Fibroblast of skin of abdomen (primary cell): ENCODE measurements at places on chromosomes 1 and 21.
A peak's percentile ranks its signal among the peaks of the same experiment; 100 is the strongest.

DNA sequence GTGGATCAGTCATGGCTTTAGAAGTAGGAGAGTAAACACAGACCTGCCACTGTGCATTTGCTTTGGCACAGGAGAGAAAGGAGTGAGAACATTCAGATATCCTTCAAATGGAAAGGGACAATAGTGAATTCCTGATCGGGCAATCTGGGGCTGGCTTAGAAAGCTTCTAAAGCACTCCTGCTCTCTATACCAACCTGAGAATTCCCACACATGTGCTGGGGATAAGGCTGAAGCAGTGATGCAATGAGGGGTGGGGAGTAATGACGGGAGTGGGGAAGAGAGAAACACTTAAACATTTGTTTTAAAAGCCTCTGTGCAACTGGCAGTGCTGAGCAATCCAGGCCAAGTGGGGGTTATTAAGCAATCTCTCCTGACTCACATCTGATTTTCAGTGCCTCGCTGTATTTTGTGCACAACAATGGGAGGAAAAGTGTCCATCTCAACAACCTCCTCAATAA, 108.8 kb downstream of the KIAA0319L start:
- peak; percentile 93 for DNase-seq

GRCh38 chr1:197781968-197782721, 6.9 kb upstream of the DENND1B start:
- peak; percentile 59 for DNase-seq

DNA sequence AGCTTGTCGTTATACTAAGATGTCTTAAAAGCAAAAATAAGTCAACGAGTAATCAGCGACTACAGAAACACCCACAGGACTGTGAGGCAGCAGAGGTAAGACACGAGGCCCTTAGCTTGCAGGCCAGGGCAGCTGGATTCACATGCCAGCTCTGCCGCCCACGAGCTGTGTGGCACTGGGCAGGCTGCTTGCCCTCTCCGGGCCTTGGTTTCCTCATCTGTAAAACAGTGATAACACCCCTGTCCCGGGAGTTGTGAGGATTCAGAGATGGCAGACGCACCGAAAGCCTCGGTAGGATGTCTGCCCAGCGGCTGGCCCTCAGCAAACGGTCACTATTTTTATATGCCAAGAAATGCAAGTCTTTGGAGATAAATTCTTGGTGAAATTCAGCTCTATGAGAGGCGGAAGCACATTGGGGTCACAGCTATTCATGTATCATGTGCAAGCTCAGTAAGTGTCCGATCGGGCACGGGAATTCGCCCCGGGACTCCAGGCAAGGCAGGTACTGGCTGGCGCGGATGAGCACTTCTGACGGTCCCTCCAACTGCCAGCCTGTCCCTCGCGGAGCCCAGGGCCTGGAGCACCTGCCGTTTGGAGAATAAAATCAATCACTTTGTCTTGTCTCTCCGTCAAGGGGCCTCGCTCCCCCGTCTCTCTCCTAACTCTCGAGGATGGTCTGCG, 1.1 kb downstream of the C2CD2 start:
- DNase-seq: no peak

DNA sequence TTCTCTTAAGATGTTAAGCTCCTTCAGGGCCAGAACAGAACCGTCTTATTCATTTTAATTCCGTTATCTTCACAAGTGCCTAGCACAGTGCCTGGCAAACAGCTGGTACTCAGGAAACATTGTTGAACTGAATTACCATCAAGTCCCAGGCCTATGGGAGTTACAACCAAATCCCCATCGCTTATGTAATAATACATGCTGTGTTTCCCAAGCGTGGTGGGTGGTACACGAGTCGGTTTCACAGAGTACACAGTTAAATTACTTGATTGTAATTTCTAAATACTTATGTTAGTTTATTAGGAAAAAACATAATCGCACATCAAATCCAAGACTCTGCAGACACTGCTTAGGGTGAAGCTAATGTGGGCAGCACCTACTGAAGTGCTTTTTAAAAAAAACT, 1.0 kb downstream of the ANGEL2 start:
- peak; percentile 7 for DNase-seq

- no peak for DNase-seq
Observed at GRCh38 chr1:911875-912739, 11.6 kb upstream of the SAMD11 start.

DNA sequence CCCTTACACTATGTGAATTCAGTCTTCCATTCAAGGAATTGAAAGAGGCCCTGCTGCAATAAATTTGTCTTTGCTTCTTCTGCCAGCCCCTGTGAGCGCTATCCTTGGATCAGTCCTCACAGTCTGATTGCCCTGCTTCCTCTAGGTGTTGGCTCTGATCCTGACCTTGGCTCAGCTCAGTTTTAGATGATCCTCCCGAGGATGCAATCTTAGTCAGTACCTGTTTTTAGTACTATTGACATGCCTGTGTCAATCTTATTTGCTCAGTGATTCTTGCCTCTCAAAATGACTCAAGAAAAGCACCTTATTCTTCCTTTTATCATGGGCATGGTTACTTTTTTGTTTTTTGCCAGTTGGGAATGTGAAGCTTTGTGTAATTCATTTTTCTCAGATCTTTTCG, 101.4 kb upstream of the KCNK1 start:
- DNase-seq: no peak

GRCh38 chr1:222028116-222028515, 286.2 kb upstream of the DUSP10 start:
- DNase-seq: no peak

DNA sequence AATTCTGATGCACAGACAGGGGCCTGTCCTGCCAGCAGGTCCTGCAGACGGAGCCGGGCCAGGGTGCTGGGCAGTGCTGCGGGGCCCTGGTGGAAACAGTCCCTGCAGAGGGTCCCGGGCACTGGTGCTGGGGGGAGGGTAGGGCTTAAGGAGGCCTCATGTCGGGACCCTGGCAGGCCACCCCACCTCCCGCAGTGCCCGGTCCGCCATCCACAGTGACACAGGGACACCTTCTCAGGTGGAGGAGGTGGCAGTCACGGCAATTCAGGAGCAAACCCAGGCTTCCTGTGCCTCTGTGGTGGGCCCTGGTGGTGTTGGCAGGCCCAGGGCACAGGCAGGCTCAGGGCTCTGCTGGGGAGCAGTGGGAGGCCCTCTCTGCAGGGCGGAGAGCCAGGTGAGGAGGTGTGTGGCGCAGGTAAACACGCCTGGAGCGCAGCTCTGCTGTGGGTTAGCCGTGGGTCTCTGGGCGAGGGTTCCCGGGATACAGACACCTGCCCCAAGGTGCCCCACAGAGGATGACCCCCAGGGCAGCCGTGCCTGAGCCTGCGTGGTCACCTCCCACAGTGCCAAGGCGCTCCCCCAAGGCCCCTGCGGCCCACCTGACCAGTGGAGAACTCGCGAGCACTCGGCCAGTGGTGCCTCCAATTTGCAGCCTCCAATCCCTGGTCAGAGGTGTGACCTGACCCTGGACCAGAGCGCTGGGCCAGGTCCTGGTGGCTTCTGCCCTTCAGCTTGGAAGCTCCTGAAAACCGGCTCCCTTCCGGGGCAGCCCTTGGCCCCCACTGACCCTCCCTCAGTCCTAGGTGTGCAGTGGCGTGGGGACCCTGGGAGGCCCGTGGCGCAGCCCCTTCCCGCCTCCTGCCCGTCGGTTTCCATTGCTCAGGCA, 19.2 kb downstream of the COL18A1 start:
- no peak for DNase-seq

DNA sequence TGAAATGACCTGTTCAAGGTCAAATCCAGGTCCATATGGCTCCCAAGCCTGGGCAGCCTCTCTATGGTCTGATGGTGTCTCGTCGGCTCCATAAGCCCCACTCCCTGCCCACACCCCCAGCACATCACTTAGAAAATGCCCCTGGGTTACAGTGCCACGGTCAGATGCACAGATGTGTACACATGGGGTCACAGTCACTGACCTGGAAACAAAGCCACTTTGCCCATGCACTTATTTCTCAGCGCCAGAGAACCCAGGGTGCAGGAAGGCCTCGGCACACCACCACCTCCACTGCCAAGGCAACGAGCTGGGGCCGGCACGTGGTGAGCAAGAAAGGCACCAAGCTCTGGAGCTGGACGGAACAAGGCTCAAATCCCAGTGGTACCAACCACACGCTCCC, 24.7 kb downstream of the IFFO2 start:
- no peak for DNase-seq

GRCh38 chr1:179082999-179083335, 1.1 kb downstream of the TOR3A start:
- DNase-seq: peak; percentile 31

DNA sequence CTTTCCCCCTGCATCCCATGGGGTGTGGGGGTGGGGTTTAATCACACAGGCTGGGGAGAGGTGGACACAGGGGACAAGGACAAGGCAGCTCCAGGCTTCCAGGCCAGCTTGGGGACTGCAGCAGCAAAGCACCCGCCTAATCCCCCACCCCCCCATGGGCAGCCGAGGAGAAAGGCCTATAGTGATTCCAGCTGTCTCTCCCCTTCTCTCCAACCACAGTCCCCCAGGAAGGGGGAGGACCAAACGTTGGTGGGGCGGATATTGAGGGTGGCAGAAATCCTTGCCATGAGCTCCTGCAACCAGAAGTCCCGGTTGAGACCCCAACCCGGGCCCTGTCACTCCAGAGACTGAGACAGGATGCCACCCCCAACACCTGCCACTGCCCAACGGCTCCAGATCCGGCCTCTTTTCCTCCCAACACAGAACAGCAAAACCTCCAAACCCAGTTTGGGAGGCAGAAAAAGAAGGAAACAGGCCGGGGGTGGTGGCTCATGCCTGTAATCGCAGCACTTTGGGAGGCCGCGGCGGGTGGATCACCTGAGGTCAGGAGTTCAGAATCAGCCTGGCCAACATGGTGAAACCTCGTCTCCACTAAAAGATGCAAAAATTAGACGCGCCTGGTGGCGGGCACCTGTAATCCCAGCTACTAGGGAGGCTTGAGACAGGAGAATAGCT, 1.7 kb downstream of the EPHA2 start:
- no peak for DNase-seq

GRCh38 chr21:25329227-25329825, 278.0 kb downstream of the MRPL39 start:
- DNase-seq: peak; percentile 97

DNA sequence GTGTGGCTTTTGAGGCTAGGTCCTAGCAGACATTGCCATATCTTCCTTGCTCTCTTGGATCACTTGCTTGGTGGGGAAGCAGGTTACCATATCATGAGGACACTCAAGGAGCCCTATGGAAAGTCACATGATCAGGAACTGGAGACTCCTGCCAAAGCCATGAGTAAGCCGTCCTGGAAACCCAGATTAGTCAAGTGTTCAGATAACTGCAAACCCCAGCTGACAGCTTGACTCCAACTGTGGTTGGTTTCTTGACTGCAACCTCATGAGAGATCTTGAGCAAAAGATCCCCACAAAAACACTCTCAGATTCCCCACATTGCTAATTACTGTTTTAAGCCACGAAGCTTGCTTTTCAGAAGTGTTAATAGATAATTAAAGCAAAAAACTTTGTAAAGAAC, 58.6 kb downstream of the CACNA1E start:
- DNase-seq: peak; percentile 3

- peak; percentile 39 for DNase-seq
Observed at GRCh38 chr1:205077934-205078311, 6.3 kb downstream of the TMEM81 start.

GRCh38 chr1:95043141-95043980, 29.4 kb downstream of the ALG14 start:
- DNase-seq: peak; percentile 86

- DNase-seq: no peak
Observed at GRCh38 chr1:158055854-158056253, 62.4 kb downstream of the KIRREL1 start.

DNA sequence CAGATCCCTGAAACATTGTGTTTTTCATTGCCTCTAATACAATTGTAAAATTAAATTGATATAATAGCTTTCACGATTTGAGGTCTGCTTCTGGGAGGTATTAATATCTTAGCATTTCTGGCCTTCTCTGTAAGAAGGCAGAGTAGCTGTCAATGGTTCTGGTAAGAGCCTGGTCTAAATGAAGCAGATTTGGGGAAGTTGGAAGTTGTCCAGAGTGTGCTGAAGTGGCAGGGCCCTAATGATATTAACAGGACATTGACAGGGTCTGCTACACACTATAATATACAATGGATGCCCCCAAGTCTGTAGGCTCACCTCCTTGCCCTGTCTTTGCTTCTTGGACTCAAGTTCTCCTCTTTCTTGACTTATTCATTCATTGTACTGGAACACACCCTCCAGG, 99.5 kb downstream of the C4BPA start:
- DNase-seq: no peak

GRCh38 chr21:45577801-45578175, 35.5 kb upstream of the SLC19A1 start:
- no peak for DNase-seq

GRCh38 chr1:172779491-172779890, 120.6 kb downstream of the FASLG start:
- DNase-seq: peak; percentile 12

DNA sequence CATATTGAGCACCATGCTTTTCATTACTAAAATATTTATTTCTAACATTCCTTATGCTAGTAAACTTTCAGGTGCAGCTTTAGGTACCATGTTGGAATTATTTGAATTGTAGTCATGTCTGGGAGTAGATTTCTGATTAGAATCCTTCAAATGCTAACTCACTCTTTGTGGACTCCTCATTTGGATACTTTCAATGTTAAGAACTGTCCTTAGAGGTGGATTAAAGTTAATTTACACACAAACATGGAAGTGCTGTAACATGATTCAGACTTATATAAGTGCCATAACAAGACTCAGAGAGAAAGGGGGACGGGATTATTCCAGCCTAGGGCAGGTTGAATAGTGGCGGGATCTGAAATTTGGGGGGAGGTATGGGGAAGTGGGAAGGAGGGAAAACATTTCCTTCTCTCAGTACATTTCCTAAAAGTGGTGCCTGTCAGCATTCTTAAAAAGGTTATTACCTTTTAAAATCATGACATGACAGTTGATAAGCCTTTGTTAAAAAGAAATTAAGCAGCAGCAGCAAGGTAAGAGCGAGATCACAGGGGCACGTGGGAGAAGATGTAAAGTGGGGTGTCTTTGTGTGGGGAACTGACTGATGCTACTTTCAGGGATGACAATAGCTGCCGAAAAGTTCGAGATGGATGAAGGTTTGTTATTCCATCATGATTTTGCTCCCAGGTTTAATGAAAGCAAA, 44.4 kb downstream of the HHAT start:
- DNase-seq: no peak
